ENCODE measurements at places on chromosomes 5 and 9.

DNA sequence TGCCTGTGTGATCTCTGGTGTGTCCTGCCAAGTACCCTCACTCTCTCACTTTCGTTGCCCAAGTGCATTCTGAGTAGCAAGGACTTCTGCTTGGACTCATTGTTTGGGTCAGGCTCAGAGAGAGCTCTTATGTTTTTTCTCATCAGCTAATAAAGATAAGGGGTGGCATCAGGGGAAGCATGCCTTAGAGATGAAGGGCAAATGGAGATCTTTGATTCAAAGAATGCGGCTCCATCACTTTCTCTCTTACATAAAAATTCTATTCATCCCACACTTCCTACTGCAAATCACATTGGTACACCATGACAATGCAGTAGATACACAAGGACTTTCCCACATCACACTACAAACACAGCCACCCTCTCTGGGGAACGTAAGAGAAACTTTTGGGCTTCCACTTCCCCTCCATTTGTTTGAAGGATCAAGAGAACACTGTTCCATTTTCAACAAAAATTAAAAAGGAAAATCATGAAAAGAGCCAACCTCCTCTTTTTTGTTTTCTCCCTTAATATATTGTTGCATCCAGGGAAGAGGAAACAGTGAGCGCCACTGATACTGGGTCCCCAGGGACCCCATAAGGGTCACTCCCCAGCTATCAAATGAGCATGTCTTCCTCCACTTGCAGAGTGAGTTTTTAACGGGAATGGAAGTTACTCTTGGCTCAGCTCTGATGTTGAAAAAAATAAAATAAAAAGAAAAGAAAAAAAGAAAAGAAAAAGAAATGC lies 73.0 kb downstream of the ZNF366 start:
- no peak for DNase-seq

DNA sequence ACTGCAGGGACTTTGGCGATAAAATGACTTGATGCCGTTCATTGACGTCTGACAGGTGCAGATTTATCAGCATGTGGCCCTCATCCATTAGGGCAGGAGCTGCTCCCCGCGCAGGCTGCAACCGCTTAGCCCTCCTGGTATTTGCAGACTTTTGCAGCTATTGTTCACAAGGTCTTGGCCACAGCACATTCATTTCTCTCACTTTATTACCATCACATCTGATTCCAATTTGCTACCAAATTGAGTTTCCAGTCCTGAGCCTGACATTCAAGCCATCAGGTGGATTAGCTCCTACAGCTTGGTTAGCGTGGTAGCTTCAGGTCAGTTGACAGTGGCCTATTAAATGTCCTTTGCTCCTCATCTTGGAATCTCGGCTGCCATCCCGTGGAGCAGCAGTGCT lies 299.2 kb downstream of the CD180 start:
- DNase-seq: no peak

- no peak for DNase-seq
Observed at GRCh38 chr9:134521817-134522501, 119.6 kb upstream of the COL5A1 start.

GRCh38 chr5:65646938-65647337 lies 22.1 kb downstream of the SHLD3 start:
- no peak for DNase-seq

GRCh38 chr5:178392931-178393394 lies 160.4 kb upstream of the PHYKPL start:
- DNase-seq: no peak

DNA sequence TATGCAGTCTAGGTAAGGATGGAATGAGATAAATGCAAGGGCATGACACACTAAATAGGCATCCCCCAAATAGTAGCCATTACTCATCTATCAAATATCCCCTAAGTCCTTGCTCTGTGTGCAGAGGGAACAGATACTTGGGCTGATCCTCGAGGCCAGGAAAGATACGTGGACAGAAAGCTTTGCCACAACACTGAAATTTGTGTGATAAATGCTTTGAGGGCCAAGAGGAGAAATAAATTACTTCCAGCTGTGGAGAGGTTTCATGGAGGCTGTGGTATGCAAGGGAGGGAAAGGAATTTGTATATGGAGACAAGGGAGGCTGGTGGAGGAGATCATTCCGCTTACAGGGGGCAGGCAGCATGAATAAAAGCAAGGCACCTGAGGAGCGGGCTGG lies 18.5 kb downstream of the ATOX1 start:
- no peak for DNase-seq

GRCh38 chr5:140216478-140217074 lies 41.6 kb downstream of the CYSTM1 start:
- DNase-seq: no peak

- no peak for DNase-seq
Observed at GRCh38 chr9:131076347-131077195, 19.8 kb upstream of the AIF1L start.

DNA sequence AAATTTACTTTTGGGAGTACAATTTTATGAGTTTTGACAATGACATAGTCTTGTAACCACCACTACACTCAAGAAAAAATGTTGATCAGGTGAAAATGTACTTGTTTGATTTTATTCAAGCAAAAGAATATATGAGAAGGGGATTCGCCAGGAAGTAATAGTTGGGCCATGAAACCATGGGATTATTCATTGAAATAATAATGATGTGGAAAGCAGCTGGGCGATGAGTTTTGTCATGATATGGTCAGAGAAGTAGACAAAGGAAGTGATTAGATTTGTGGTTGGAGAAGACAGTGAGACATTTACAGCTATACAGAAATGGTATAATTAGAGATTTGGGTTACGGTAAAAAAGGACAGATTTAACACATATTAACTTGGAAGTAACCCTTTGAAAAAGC lies 11.2 kb downstream of the HMGCR start:
- no peak for DNase-seq

DNA sequence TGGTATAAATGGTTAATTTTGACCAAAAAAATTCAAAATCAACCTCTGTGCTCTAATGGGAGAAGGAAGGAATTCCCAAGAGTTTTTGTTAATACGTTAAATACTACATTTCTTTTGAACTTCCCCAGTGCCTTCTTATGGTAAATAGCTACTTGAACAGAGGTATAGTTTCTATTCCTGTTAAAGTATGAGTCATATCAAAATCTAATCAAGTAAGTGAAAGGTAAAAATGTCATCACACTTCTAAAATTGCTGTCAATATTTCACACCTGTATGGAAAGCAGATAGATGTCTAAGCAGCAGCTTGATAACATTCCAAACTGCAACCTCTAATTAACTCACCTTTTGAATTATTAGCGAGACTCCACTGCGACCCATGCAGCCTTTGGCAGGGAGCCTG lies 214.1 kb upstream of the MEF2C start:
- no peak for DNase-seq

GRCh38 chr5:33824516-33825195 lies 67.1 kb downstream of the ADAMTS12 start:
- no peak for DNase-seq

- no peak for DNase-seq
Observed at GRCh38 chr9:95815961-95816360, 59.5 kb upstream of the ERCC6L2 start.

- no peak for DNase-seq
Observed at GRCh38 chr5:143582869-143583268, 179.4 kb upstream of the NR3C1 start.

DNA sequence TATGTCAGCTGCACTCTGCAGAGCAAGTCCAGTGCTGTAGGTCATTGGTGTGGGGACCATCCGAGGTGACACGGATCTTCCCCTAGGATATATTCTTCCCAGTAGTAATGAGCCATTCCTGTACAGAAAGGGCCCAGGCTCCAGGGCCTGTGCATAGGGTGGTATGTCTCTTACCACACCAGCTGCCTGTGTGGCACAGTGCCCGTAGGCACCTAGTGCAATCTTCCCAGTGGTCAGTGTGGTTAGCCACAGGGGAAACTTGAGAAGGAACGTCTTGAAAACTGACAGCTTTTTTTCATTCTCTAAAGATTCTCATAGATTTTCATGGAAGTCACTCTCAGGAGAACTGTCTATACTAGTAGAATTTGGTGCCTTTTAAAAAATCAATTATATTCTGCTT lies 39.8 kb downstream of the CYSTM1 start:
- DNase-seq: no peak
